ENCODE measurements at places on chromosomes 12 and 14.

DNA sequence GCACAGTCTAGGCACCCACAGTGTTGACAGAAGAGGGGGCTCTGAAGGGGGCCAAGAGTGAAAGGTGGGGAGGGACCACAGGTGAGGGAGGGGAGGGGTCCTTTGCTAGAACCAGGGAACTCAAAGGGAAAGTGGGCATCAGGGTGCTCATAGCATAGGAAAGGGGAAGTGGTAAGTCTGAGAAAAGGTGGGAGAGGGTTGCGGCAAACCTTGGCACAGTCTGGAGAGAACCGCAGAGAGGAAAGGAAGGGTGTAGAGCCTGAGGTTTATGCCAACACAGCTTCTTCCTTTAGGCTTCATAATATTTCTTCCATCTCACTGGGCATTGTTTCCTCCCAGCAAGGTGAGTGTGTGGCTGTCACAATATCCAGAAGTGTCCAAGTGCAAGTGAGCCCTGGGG is 11.5 kb upstream of the PLEK2 start:
- DNase-seq, result no peak

DNA sequence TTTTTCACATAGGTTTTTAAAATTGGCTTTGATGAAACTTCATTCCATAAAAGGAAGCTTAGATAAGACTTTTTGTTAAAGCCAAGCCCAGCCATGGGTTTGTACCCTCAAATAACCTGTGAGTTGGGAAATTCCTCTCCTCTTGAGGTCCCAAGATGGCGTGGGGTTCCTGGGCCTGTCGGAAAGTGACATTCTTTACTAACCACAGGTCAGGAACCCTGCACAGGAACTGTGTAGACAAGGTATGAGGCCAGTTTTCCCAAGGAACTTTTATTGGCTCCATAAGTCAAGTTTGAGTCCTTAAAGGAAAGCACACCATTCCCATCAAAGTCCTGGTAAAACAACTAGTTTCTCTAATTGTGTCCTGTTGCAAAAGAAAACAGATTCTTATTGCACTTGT is 65.0 kb upstream of the AMN start:
- DNase-seq, result no peak

DNA sequence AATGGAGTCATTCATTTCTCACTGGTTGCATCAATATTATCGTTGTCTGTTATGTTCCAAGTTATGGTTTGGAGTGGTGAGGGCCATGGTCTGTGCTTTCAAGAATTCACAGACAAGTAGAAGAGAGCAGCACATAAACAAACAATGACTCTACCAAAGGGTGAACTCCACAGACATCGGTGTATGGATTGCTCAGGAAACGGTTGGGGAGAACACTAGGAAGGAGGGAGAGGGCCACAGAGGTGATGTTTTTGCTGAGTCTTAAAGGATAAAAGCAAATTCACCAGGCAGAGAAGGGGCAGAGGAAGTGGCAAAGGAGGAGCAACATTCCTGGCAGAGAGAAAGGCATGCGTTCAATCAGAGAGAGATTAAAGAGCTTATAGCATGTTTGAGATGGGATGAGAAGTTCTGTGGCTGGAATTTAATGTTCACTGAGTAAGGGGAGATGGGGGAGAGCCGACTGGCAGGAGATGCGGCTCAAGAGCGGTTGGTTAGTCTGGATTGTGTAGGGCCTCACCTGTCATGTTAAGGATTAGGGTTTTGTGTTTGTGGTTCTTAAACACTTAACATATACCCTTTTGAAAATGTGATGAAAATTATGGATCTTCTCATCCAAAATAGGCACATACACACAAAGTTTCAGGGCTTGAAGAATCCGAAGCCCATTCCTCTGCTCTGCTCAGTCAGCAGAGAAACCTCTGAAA is 42.3 kb upstream of the FRMD6 start:
- DNase-seq, result no peak

GRCh38 chr14:100825713-100826331 is at the start of gene MEG3:
Gene MEG3, plus strand, starts transcription at chr14:100826118.
- DNase-seq, result no peak

- no peak for DNase-seq
These were observed 62.2 kb downstream of the PPP1R36 start for GRCh38 chr14:64612021-64612380.

DNA sequence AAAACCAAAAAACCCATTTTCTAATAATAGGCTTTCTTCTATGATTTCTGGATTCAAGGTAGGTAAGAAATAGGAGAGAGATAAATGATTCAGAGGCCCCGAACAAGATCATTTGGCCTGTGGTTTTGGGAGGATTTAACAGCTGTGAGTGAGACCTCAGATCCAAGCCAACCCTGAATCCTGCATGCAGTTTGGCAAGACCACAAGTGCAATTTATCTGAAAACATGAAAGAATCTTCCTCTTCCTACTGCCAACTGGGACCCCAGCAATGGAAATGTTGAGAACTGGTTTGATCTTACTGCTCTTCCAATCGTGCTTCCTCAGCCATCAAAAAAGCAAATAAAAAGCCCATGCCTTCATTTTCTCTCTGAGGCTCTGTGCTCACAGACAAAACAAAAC is 519.7 kb upstream of the TBX3 start:
- no peak for DNase-seq

- DNase-seq, result no peak
These were observed 2.8 kb downstream of the LRRC74A start for GRCh38 chr14:76829013-76829365.

- no peak for DNase-seq
These were observed 451.1 kb downstream of the TMEM117 start for GRCh38 chr12:44286821-44287505.

GRCh38 chr14:64202716-64203115 is 91.5 kb downstream of the ESR2 start:
- DNase-seq, result no peak

DNA sequence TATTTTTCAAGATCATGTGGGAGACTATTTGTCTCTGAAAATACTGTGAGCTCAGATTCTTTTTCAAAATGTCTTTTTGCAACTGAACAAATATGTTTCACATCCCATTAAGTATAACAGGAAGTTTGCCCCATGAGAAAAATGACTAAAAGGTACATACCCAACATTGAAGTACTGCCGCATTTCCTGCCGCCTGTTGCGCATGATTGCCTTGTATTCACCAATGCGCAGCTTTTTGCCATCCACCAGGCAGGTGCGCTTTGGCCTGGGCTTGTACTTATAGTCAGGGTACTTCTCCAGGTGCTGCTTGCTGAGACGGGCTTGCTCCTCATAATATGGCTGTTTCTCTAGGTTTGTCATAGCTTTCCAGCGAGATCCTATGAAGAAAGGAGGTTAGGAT is 413.2 kb downstream of the SOX5 start:
- no peak for DNase-seq

- DNase-seq, result no peak
These were observed 141.6 kb downstream of the GPHN start for GRCh38 chr14:66649498-66649897.

DNA sequence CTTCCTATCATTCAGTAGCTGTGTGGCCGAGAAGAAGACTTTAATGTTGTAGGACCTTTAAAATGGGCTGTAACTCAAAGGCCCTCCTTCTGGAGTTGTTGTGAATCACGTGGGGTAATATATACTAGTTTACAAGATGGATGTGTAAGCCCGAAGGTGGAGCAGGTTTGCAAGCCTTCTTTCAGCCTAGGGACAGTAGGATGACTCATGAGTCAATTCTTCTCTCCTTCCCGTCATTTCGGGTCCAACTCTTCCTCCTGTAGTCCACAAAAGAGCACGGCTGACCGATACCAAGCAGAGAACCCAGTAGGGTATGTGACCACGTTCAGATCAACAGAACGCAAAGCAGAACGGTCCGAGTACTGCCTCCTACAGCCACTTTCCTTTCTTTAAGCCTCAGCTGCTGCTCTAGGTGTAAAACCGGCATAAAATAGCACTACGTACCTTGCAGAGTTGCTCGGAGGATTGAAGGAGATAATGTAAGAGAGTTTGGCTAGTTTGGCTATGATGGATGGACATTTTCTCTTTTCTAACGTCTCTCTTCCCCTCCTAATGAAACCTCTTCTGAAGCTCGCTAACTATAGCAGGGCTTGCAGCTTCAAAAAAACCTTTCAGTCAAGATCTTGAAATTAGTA is 1.3 kb upstream of the RASSF3 start:
- peak; percentile 33 for DNase-seq

DNA sequence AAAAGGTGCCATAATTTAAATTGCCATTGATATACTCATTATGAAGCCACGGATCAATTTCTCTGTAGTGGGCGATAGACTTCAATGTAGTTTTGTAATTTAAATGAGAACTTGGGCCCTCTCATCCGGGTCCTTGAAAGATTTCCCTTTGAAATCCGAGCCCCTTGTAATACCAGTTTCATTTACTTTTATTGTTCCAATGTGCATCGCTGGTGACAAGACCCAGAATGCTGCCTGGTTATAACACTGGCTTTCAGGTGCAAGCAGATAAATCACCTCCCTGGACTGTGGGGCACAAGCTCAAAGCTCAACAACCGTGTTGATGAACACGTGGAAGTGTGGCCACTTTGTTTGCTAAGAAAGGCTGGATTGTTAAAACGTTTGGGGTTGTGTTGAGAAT is 68.9 kb upstream of the FZD10 start:
- no peak for DNase-seq

DNA sequence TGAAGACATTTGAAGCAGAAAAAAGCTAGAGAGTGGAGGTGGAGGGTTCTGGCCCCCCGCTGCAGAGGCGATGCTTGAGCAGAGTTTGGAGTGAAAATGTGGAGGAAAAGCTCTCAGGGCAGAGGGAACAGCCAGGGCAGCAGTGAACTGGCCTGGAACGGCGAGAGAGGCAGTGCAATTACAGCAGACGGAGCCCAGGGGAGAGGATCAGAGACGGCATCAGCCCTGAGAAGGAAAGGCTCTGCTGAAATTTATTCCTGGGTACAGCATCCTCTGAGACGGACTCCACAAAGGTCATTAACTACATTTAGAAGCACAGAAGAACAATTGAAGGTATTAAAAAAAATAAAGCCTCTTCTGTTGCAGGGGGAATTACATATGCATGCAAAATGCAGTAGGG is 14.2 kb downstream of the STON2 start:
- peak; percentile 24 for DNase-seq

GRCh38 chr12:11577658-11578260 is 71.7 kb upstream of the ETV6 start:
- no peak for DNase-seq

GRCh38 chr14:59282378-59282765 is 93.9 kb downstream of the DAAM1 start:
- DNase-seq, result no peak

Data from neural progenitor cell (in vitro differentiated cells).